ENCODE measurements at places on chromosomes 5 and 9.
A peak's percentile ranks its signal among the peaks of the same experiment; 100 is the strongest.

- no peaks in the 10 kb centered on the region for H3K27me3 ChIP-seq
- H3K4me3 ChIP-seq = no peak overlapping the region
- 0 out of 2 replicates have a peak, but pooled peaks cover 6% of the 10 kb centered on the region for H3K36me3 ChIP-seq
- no peaks in the 10 kb centered on the region for H3K4me1 ChIP-seq
Measured at GRCh38 chr5:119217183-119217582, 138.6 kb upstream of the TNFAIP8 start.

DNA sequence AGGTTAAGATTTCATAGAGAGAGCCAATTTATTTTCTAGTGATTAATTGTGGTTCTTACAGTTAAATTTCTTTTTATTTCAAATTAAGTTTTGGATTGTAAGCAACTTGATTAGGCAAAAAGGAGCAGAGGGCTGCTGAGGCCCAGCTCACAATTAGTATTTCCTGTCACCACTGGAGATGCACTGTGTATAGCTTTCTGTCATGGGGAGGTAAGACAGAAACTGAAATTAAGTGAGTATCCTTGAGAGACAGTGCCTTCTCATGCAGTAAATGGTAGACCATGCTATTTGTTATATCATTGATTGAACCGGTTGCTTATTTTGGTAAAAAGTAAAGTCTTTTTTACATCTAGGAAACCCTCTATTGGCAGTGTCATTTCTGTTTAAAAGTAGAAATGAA is 190.7 kb downstream of the CCDC171 start:
- no peak overlapping the region for H3K4me3 ChIP-seq
- no peak overlapping the region for H3K27ac ChIP-seq
- H3K36me3 ChIP-seq = no peaks in the 10 kb centered on the region

GRCh38 chr5:16721151-16722096 is 104.6 kb upstream of the RETREG1 start:
- H3K4me1 ChIP-seq = no peaks in the 10 kb centered on the region
- no peak for DNase-seq
- H3K36me3 ChIP-seq = peaks cover 30% of the 10 kb centered on the region
- no peak overlapping the region for H3K27ac ChIP-seq
- no peaks in the 10 kb centered on the region for H3K27me3 ChIP-seq

- no peaks in the 10 kb centered on the region for H3K4me1 ChIP-seq
- DNase-seq = no peak
- no peak overlapping the region for H3K4me3 ChIP-seq
- no peak overlapping the region for H3K27ac ChIP-seq
- H3K36me3 ChIP-seq = no peaks in the 10 kb centered on the region
Measured at GRCh38 chr5:174664180-174664850, 60.1 kb upstream of the MSX2 start.

DNA sequence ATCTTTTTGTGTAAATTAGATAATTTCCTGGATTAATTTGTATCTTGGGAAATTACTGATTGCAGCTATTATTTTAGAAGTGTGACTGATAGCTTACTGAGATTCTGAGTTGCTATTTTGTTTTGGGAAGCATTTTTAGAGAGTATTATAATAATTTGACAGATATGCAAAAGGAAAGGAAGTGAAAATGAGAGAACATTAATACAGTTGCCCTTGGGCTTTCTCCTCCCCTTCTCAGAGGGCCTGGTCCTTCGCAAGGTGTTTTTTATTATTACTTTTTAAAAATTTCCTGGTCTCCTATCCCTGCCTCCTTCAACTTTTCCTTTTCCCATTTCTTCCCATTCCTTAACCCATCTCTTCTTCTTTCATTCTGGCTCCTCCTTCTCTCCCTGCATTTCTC is 32.6 kb downstream of the UBAP1 start:
- no peaks in the 10 kb centered on the region for H3K27me3 ChIP-seq
- H3K27ac ChIP-seq = no peak overlapping the region
- H3K4me3 ChIP-seq = no peak overlapping the region

- H3K4me1 ChIP-seq = no peaks in the 10 kb centered on the region
- peaks cover 76% of the 10 kb centered on the region for H3K36me3 ChIP-seq
- H3K4me3 ChIP-seq = no peak overlapping the region
- no peak for DNase-seq
- no peaks in the 10 kb centered on the region for H3K27me3 ChIP-seq
Measured at GRCh38 chr5:62347928-62348327, 41.9 kb downstream of the KIF2A start.

DNA sequence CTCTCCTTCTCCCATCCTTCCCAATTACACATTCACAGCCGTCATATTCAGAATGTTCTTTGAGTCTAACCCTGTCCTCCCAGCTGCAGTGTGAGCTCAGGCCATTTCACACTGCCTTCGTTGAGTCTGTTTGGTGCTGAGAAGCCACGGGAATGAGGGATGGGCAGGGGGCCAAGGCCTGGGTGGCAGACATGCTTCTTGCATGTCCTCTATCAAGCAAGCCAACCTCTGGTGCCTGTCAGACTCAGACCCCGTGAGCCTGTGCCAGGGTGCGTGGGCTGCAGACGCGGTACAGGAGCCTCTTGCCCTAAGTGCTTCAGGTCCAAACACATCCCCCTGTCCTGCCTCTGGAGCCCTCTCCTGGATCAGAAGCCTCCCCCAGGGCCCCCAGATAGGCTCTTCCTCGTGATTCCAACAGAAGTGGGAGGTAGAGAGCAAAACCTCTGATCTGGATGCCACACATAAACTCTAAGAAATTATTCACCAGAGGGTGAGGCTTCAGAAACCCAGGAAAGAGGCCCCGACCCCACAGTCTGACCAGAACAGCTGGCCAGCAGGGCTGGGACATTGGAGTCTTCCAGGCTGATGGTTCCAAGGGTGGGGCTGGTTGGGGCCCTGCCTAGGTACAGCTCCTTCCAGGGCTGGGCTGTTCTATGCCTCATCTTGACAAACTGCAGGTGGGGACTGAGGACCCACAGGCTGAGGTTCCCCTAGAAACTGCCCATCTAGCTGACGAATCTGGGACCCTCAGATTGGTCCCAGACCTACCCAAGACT is 46.7 kb upstream of the CDKN2AIPNL start:
- H3K4me1 ChIP-seq = peaks cover 6% of the 10 kb centered on the region
- H3K36me3 ChIP-seq = no peaks in the 10 kb centered on the region
- H3K27me3 ChIP-seq = no peaks in the 10 kb centered on the region
- no peak overlapping the region for H3K4me3 ChIP-seq
- peak; percentile 62 for DNase-seq
- no peak overlapping the region for H3K27ac ChIP-seq

GRCh38 chr5:151924564-151925301 is at the start of gene GLRA1:
GLRA1 (minus strand) TSS chr5:151924851; CDS start chr5:151924549, 302 bp downstream.
- DNase-seq = no peak
- H3K4me1 ChIP-seq = no peaks in the 10 kb centered on the region
- no peak within 1 kb of the TSS for H3K27ac ChIP-seq
- H3K36me3 ChIP-seq = no peaks in the 10 kb centered on the region
- H3K4me3 ChIP-seq = no peak within 1 kb of the TSS

DNA sequence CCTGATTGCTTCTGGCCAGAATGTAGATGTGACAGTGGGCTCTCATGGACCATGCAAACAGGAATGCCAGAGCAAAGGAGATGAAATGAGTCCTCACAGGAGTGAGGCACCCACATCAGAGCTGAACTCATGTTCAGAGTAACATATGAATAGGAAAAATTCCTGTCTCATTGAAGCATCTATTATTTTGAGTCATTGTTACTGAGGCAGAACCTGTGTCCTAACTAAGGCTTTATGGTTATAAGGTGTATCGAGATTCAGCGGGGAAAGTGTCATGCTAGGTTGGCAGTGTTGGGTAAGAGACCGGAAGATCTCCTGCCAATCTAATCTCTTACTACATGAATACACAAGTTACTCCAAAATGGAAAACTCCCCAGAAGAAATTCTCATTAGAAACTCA is 304.1 kb downstream of the TRPM3 start:
- no peak overlapping the region for H3K4me3 ChIP-seq
- H3K27me3 ChIP-seq = peaks cover 6% of the 10 kb centered on the region
- H3K4me1 ChIP-seq = no peaks in the 10 kb centered on the region
- H3K27ac ChIP-seq = no peak overlapping the region

GRCh38 chr9:110969971-110970386 is 68.3 kb downstream of the LPAR1 start:
- peaks cover 58% of the 10 kb centered on the region for H3K36me3 ChIP-seq
- no peak for DNase-seq
- peak overlapping the region; percentile 52 for H3K27ac ChIP-seq
- H3K4me1 ChIP-seq = peaks cover 15% of the 10 kb centered on the region
- no peak overlapping the region for H3K4me3 ChIP-seq

- peak overlapping the region; percentile 43 for H3K27ac ChIP-seq
- peaks cover 18% of the 10 kb centered on the region for H3K4me1 ChIP-seq
- DNase-seq = no peak
- H3K27me3 ChIP-seq = no peaks in the 10 kb centered on the region
Measured at GRCh38 chr5:145775893-145776444, 59.2 kb downstream of the PRELID2 start.

All from RWPE2 (cell line).